GM03348 (cell line): ENCODE measurements at places on chromosomes 13 and 19.

DNA sequence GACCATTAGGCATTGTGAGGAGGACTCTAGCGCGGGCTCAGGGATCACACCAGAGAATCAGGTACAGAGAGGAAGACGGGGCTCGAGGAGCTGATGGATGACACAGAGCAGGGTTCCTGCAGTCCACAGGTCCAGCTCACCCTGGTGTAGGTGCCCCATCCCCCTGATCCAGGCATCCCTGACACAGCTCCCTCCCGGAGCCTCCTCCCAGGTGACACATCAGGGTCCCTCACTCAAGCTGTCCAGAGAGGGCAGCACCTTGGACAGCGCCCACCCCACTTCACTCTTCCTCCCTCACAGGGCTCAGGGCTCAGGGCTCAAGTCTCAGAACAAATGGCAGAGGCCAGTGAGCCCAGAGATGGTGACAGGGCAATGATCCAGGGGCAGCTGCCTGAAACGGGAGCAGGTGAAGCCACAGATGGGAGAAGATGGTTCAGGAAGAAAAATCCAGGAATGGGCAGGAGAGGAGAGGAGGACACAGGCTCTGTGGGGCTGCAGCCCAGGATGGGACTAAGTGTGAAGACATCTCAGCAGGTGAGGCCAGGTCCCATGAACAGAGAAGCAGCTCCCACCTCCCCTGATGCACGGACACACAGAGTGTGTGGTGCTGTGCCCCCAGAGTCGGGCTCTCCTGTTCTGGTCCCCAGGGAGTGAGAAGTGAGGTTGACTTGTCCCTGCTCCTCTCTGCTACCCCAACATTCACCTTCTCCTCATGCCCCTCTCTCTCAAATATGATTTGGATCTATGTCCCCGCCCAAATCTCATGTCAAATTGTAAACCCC lies 2.8 kb upstream of the CEACAM5 start:
- peak; percentile 47 for DNase-seq

DNA sequence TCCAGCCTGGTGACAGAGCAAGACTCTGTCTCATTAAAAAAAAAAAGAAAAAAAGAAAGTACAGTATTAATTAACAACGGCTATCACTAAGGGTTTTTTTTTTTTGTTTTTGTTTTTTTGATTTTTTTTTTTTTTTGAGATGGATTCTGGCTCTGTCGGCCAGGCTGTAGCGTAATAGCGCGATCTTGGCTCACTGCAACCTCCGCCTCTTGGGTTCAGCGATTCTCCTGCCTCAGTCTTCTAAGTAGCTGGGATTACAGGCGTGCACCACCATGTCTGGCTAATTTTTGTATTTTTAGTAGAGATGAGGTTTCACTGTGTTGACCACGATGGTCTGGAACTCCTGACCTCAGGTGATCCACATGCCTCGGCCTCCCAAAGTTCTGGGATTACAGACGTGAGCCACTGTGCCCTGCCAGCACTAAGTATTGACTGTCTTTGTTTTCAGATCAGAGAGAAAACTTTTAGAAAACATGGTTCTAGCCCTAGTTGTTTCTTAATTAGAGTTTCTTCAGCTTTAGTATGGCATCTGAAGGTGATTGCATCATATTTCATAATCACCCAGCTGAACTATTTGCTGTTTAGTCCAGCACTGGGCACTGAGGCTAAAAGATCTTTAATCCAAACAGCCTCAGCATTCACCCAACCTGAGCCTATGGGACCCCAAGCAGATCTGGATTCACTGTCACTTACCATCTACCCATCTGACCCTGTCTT lies 2.7 kb upstream of the GATAD2A start:
- peak; percentile 44 for DNase-seq

- DNase-seq: no peak
Measured at GRCh38 chr13:87087741-87088140, 583.4 kb upstream of the SLITRK5 start.

- peak; percentile 3 for DNase-seq
Measured at GRCh38 chr13:60453490-60453889, 56.5 kb downstream of the TDRD3 start.

DNA sequence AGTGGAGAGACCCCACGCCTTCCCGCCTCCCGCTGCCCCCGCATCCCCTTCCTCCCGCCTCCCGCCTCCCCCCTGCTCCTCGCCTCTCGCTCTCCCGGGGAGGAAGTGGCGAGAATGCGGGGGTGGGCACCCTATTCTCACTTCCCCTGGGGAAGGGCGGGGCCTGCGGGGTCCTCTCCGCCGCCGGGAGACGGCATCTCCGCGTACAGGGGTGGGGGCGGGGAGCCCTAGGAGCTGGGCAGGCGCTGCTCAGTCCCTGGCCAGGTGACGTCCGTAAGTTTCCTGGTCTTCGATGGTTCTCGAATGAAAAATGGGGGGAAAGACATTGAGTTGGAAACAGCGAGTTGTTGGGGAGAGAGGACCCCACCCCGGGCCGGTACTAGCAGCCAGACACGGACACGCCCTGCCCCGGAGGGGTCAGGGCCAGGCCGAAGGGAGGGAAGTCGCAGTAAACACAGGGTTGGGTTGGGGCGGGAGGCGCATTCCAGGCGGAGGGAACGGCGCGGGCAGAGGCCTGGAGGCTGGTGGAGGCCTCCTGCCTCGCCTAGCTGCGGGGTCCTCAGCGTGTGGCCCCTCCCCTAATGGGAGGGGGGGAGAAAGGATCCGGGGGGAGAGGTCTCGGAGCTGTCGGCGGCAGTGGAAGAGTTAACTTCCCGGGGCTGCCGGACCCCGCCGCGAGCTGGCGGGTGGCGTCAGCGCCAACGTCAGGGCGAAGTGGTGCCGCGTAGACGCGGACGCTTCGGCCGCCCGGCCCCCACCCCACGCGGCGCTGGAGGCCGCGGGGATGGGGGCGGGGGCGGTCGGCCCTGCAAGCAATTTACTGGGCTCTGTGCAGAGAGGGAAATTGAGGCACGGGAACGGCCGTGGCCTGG lies 10.4 kb upstream of the JUND start:
- DNase-seq: peak; percentile 85

DNA sequence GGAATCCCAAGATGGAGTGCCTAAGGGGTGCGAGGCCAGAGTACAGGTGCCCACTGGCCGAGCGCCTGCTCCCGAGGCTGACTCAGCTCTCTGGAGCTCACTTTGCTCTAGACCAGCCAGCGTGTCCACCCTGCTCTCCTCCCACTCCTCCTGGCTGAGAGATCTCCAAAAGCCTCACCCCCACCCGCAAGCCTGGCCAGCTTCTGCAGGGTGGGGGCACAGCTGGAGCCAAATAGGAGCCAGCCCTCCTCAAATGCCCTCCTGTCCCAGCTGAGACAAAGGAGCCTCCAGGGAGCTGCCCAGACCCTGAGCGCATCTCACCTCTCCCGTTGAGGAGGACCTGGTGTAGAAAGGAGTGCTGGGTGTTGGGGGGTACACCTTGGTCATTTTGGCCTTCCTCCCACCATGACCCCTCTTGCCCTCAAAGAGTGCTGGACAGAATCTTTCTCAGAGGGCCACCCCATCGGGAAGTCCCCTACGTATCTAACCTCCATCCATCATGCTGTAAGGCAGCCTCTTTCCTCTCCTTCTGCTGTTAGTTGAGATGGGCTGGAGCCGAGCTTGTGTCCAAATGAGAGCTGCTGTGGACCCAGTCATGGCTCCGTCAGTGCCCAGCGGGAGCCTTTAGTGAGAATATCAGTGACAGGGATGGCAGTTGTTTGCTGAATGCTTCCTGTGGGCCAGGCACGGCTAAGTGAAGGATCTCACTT lies 123.9 kb upstream of the VSTM2B start:
- no peak for DNase-seq

DNA sequence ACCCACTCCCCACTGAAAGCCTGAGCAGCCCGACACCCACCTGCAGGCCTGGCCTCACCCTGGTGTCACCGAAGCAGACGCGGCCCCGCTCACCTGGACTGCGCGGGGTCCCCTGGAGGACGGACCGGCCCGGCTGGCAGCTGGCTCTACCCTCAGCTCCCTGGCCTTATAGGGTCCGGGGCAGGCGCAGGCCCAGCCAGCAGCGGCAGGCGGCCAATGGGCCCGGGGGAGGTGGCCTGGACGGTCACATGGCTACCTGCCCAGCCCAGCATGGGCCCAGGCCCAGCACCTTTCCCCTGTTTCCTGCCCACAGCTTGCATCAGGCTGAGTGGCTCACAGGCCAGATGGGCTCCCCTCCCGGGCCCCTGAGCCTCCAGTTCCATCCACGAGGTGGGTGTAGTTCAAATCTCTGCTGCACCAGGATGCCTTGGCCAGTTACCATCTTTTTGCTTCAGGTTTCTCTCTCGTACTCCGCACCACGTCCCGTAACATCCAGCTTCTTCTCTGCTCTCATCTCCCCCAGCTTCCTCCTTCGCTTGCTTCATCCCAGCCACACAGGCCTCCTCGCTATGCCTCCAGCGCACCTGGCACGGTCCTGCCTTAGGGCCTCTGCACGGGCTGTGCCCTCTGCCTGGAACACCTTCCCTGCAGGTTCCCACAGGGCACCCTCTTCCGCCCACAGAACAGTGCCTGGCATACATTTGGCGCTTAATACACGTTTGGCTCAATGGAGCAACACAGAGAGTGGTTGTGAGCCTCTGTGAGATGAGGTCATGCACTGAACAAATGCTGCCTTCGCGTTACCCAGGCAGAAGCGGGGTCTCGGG lies at the start of gene PLIN4:
Gene PLIN4 (minus strand): TSS at position 142 of the 827 bp plus-strand sequence. CDS start 214 bp downstream, outside the sequence.
- peak; percentile 60 for DNase-seq

- DNase-seq: peak; percentile 26
Measured at GRCh38 chr13:42478531-42479156, 95.3 kb upstream of the TNFSF11 start.

GRCh38 chr19:14411938-14412245 lies 7.2 kb downstream of the DDX39A start:
- DNase-seq: no peak

GRCh38 chr19:42132851-42133528 lies 744 bp upstream of the POU2F2 start:
- DNase-seq: peak; percentile 94

- no peak for DNase-seq
Measured at GRCh38 chr19:5864725-5865486, 5.4 kb downstream of the FUT5 start.

GRCh38 chr13:102191951-102192502 lies 209.8 kb downstream of the FGF14 start:
- no peak for DNase-seq

DNA sequence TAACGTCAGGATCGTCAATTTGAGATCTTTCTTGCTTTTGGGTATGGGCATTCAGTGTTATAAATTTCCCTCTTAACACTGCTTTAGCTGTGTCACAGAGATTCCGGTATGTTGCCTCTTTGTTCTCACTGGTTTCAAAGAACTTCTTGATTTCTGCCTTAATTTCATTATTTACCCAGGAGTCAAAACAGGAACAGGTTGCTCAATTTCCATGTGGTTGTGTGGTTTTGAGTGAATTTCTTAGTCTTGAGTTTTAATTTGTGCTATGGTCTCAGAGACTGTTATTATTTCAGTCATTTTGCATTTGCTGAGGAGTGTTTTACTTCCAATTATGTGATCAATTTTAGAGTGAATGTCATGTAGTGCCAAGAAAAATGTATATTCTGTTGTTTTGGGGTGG lies 153.1 kb downstream of the PCDH17 start:
- DNase-seq: no peak

DNA sequence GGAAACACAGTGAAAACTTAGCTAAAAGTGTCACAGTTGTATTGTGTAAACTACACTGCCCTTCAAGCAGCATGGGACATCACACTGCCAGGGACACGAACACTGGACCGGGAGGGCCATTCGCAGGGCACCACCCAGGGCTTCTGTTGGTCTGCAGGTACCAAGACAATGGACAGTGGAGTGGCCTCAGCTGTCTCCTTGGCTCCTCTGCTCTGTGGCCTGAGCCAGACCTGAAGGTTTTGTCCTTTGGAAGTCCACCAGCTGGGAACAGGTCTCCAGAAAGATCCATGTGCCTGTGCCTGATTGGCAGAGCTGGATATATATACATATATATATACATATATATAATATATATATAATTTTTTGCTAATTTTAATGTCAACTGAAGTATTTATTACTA lies 149.8 kb downstream of the ZNF536 start:
- no peak for DNase-seq

- no peak for DNase-seq
Measured at GRCh38 chr19:5820785-5821184, 15.9 kb downstream of the NRTN start.

DNA sequence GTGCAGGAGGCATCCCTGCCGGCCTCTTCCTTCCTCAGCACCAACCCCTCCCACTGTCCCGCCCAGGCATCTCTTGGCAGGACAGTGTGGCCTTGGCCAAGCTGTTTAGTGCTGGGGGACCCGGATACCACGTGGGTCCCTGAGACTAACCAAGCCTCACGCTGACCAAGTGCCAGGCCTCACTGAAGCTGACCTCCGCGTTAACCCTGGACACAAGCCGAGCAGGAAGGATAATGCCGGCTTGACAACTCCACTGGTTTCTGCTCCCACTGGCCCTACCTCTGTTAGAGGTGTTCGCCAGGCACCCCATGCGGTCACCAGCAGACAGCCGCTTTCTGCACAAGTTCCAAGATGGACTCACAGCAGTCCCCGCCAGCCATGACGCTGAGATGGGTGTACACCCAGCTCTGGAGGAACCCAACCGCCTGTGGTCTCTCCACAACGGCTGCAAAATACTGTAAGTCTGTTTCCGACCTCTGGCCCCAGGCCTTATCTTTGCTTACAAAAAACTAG lies 12.4 kb downstream of the GRTP1 start:
- DNase-seq: no peak

- no peak for DNase-seq
Measured at GRCh38 chr19:10142701-10143375, 23.1 kb upstream of the EIF3G start.

DNA sequence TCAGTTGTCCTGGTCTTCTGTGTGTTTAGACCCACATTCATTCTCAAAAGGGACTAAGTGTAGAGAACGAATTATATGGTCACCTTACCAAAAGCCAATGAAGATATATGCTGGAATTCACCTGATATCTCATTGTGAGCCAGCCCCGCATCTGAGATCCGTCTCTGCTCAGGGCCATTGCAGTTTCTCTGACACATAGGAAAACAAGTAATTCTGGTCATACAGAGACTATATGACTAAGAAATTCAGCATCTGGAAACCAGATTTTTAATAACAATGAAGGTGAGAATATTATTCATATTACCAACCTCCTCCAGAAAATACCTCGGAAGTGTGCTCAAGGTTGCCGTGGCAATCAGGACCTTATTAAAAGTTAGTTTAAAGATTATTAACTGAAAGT lies 278.6 kb upstream of the EDNRB start:
- DNase-seq: no peak
